BJ (cell line): ENCODE measurements at places on chromosomes 1 and 21. TPM values are rescaled to one million over a fixed set of nuclear protein-coding genes. Genes with fewer than 3 reads are reported as not detected.

MEX3A gene
- 1.9 TPM in 2 replicates for polyA plus RNA-seq

TMEM269 gene
- polyA plus RNA-seq = not detected in 2 replicates

SLC9C2 gene
- polyA plus RNA-seq = not detected in 2 replicates

CHIA gene
- polyA plus RNA-seq = not detected in 2 replicates

RXFP4 gene
- not detected in 2 replicates for polyA plus RNA-seq

GJA5 gene
- polyA plus RNA-seq = 3.0 and 5.1 TPM in 2 replicates

PDZK1 gene
- 0.15 and 0.56 TPM in 2 replicates for polyA plus RNA-seq

AMY1A gene
- not detected in 2 replicates for polyA plus RNA-seq

TRNP1 gene
- 68.9 and 75.4 TPM in 2 replicates for polyA plus RNA-seq

GPR153 gene
- polyA plus RNA-seq = 6.3 and 9.0 TPM in 2 replicates

C8A gene
- polyA plus RNA-seq = not detected in 2 replicates

PLA2G2A gene
- not detected in 2 replicates for polyA plus RNA-seq

LYSMD1 gene
- 8.5 and 10.2 TPM in 2 replicates for polyA plus RNA-seq

CASP9 gene
- polyA plus RNA-seq = 14.0 and 20.8 TPM in 2 replicates

ADAR gene
- 143 and 144 TPM in 2 replicates for polyA plus RNA-seq

C1QTNF12 gene
- polyA plus RNA-seq = 0.42 and 0.43 TPM in 2 replicates

MMEL1 gene
- 0.17 TPM in 1 of 2 replicates, not detected in the other for polyA plus RNA-seq

NCDN gene
- 12.4 and 25.8 TPM in 2 replicates for polyA plus RNA-seq

FCRL6 gene
- polyA plus RNA-seq = not detected in 2 replicates

CD1B gene
- polyA plus RNA-seq = not detected in 2 replicates

SMPDL3B gene
- polyA plus RNA-seq = 0.21 and 0.34 TPM in 2 replicates

CRYZL1 gene
- polyA plus RNA-seq = 21.2 and 43.0 TPM in 2 replicates

ZBTB8B gene
- polyA plus RNA-seq = not detected in 2 replicates

KHDRBS1 gene
- polyA plus RNA-seq = 24.1 and 27.5 TPM in 2 replicates

FCGR2B gene
- not detected in 2 replicates for polyA plus RNA-seq

HCRTR1 gene
- not detected in 2 replicates for polyA plus RNA-seq

ZNF678 gene
- polyA plus RNA-seq = 1.2 and 2.3 TPM in 2 replicates

EFCAB7 gene
- 0.98 and 2.2 TPM in 2 replicates for polyA plus RNA-seq

SNRNP40 gene
- polyA plus RNA-seq = 42.1 and 55.2 TPM in 2 replicates

KRTAP19-1 gene
- not detected in 2 replicates for polyA plus RNA-seq

HOOK1 gene
- not detected in 2 replicates for polyA plus RNA-seq

AMY1C gene
- polyA plus RNA-seq = not detected in 2 replicates

TOR3A gene
- polyA plus RNA-seq = 25.7 and 30.8 TPM in 2 replicates

CCDC27 gene
- polyA plus RNA-seq = not detected in 2 replicates
